Amniotic epithelial cell (primary cell): ENCODE measurements at places on chromosomes 6 and 20.

DNA sequence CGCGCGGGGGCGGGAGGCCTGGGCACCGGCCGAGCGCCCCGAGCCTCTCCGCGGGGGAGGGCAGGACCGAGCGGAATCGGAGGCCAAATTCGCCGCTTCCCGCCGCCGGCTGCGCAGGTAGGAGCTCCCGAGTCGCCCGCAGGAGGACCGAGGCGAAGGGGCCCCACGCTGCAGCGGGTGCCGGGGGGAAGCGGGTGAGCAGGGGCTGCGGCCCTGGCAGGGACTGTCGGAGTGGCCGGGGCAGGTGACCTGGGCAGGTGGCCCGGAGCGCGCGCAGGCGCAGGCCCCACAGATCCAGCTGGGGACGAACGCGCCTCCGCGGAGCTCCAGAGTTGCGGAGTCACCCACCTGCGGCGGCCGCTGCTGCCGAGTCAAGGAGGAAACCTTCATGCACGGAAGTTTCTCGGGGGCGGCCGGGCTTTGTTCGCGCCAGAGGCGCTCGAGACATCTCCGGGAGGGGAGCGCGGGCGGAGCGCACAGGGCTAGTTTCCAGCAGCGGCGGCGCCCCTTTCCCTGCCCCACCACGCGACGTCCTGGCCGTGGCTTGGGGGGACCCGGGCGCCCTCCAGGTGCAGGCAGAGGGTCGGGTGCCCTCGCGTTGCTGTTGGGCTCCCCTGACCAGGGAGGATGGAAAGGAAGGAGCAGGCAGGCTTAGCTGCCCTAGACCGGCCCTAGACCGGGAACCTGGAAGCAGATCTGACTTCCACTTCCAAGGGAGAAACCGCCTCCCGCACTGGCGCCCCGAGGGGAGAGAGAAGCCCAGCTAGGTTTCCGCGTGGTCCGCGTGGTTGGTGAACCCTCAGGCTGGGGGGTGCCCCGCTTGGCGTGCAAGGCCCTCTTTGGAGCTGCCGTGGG lies 590 bp downstream of the SLCO4A1 start:
- DNase-seq, result no peak

GRCh38 chr6:102114402-102114801 lies 720.9 kb downstream of the GRIK2 start:
- DNase-seq, result peak; percentile 30

GRCh38 chr6:44921798-44922197 lies 406.3 kb upstream of the RUNX2 start:
- no peak for DNase-seq

DNA sequence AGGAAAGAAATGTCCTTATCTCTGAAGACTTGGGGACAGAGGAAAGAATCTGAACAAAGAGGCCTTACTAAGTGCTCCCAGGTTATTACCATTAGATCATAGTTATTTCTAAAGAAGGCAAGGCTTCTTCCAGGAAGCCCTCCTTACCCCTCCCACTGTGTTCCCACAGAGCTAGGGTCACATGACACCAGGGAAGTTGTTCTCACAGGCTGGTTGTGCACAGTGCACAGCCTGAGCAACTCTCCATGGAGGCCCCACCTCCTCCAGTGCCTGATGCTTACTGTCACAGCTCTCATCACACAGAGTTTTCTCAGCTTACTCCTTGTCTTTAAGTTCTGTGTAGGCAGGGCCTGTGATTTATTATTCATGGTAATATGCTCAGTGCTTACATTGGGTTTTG lies 68.9 kb upstream of the SCGN start:
- DNase-seq, result no peak

GRCh38 chr6:38503032-38503773 lies 136.5 kb downstream of the BTBD9 start:
- no peak for DNase-seq

- no peak for DNase-seq
Observed at GRCh38 chr6:107434812-107435211, 24.6 kb downstream of the PDSS2 start.

DNA sequence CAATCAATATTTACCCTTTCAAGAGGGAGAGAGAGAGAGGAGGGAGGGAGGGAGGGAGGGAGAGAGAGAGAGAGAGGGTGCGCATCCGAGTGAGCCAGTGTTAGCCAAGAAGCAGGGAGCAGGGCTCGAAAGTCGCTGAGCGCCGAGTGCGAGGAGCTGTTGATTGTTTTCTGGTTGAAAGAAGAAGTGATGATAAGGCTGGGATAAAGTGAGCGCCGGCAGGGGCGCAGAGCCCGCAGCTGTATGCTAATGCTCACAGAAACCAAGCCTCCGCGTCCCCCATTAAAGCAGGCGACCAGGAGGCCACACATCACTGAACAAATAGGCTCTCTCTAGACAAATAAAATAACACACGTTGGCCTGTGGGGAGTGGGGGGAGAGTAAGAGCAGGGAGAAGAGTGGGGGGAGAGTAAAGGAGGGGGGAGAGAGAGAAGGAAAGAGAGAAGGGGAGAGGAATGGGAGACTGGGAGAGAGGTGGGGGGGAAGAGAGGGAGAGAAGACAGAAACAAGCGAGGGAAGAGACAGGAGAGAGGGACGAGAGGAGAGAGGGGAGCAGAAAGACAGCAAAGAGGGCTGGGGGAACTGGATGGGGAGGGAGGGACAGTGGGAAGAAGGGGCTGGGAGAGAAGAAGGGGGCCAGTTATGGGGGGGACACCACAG lies 5.0 kb upstream of the INSM1 start:
- DNase-seq, result no peak

DNA sequence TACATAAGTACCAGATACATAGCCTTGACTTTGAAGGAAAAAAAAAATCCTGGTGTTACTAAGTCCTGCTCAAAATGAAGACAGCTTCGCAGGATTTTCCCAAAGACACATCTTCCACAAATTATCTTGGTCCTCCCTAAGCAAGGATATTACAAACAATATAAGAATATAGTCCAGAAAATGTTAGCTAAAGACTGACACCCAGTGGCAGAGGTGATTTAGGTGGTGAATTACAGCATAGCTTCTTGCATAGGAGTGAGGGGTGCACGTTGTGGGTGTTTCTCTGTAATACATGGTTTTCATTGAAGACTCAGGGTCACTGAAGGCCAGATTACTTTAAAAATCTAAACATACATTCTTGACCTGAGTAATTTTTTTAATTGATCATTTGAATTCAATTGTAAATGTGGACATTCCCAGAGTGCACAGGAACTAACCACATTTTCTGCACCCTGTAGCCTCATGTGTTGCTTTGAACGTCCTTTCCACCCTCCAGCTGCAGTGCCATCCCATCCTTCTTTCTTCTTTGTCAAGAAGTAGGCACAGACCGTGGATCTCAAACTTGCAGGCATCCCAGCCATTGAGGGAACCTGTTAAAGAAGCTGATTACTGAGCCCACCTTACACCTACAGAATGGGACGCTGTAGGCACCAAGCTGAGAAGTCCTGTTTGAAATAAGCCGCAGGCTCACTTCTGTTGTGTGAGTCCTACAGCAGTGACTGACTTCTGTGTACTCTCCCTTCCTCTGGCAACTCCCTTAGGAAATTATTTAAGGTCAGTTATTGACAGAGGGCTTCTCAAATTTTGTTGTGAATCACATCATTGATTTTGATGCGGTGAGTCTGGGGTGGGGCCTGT lies 102.6 kb downstream of the PERP start:
- peak; percentile 34 for DNase-seq

- DNase-seq, result no peak
Observed at GRCh38 chr20:11027224-11027623, 353.4 kb upstream of the JAG1 start.

DNA sequence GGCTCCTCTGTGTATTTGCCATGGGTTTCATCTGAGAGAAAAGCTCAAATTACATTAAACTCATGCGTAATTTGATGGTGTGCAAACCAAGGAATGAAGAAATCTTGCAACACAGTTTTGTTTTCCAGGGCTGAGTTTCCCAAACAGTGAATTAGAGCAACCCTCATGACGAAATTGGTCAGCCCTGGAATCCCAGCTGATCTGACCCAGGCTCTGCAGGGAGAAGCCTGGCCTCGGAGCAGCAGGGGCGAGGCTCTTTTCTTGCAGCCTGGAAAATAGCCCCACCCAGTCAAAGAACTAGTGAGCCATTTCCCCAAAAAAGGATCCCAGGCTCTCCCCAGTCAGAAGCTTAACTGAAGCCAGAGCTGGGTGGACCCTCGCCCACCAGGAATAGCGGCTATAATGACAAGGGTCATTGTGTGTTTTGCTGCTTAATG lies 107.3 kb upstream of the SNX9 start:
- DNase-seq, result peak; percentile 97

DNA sequence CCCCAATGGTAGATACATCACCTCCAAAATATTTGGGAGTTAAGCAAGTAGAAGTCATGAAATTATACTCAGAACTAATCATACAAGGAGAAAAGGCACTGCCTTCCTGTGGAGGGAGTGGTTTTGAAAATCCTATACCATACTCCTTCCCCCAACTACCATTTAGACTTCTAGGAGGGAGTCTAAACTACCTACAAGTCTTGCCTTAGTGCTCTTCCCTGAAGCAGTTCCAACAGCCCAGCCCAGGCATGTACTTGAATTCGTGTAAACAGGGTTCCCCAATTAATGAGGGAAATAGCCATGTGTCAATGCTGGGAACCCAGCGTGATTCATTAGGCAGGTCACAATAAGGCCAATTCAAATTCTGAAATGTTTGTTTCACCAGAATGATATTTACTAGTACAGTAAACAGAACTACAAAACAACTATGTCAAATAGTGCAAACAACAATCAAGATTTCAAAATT lies 39.1 kb upstream of the SGK1 start:
- DNase-seq, result no peak

GRCh38 chr6:126767711-126768110 lies 350.8 kb upstream of the RSPO3 start:
- DNase-seq, result no peak

- peak; percentile 34 for DNase-seq
Observed at GRCh38 chr6:165774903-165775601, 112.0 kb upstream of the PDE10A start.

GRCh38 chr6:44284121-44284520 lies 13.9 kb downstream of the TMEM151B start:
- no peak for DNase-seq

DNA sequence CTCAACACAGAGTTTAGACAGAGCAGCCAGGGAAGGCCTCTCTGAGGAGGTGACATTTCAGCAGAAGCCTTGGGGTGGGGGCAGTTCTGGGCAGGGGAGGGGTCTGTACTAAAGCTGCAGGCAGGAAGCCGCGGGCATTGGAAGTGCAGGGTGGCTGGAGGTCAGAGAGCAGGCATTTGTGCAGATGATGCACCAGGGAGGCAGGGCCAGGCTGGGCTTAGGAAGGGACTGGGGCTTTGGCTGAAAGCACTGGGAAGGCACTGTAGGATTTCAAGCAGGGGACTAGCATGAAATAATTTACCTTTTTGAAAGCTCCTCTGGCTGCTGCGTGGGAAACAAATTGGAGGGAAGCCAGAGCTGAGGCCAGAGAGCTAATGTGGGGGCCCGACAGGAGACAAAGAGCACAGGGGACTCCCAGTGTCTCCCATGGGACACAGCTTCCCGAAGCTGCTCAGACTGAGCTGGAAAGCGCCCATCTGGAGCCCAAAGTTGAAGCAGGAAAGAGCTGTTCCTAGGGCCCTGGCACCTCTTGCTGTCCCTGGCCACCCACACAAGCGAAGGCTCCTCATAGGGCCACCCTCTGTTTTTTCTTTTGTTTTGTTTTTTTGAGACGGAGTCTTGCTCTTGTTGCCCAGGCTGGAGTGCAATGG lies 19.3 kb downstream of the ADA start:
- no peak for DNase-seq

DNA sequence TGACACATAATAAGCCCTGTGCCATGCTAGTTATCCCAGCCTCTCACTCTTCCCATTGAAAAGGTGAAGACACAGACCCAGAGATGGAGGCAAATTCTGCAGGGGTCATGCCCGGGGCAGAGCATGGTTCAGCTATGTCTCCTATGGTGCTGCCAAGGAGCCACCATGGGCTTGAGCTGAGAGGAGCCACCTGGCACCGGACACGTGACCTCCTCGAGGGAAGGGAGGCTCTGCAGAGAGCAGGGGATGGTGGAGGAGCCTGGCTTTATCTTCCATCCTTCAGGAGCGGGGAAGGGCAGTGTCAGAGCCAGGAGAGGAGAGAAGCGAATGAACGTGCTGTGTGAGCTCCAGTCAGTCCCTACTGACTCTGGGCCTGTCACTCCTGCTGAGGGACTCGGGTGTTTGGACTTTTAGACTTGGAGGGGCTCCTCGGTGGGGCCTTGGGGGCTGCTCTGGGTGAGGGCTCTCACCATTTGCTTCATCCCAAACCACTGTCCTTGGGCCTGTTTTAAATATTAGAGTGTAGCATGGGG lies 11.1 kb upstream of the CCN5 start:
- no peak for DNase-seq

DNA sequence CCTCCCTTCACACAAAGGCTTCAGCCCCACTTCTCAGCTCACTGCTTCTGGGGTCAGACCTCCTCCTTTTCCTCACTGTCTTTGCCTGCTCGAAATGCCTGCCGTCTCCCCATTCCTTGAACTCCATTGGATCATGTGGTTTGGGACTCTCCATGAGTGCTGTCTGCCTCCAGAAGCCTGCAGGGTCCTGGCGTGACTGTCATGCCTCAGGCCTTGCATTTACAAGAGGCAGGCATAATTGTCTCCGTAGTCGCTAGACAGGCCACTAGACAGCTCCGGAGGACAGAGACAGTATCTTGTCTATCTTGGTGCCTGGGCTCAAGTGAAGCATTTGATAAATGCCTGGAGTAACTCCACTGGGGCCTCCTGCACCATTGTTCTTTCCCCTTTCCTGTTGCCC lies 15.3 kb downstream of the PNLDC1 start:
- no peak for DNase-seq

DNA sequence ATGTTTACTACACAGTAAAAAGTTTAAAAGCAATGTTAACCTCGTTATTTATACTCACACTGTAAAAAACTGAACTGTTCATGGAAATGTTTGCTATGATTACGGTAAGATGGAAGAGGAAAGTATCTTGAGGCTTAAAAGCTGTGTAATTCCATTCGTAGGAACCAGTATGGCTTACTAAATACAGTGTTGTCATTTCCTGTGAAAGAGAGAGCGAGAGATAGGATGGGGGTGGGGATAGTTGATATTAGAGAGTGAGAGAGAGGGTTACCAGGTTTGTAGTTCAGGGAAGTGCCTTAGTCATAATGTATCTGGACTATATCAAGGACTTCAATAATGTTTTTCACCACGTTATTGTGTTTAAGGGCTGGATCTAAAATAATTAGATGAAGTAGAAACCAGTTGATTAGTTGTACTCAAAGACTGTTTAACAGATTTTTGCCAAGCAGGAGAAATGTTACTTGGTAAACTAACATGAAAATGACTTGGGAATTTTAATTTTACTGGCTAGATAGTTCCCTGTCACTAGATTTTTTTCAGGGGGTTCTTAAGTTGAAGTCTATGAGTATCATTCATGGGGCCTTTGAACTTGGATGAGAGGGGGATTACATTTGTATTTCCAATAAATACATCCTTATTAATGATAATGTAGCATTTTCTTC lies 30.4 kb downstream of the AFDN start:
- peak; percentile 96 for DNase-seq

DNA sequence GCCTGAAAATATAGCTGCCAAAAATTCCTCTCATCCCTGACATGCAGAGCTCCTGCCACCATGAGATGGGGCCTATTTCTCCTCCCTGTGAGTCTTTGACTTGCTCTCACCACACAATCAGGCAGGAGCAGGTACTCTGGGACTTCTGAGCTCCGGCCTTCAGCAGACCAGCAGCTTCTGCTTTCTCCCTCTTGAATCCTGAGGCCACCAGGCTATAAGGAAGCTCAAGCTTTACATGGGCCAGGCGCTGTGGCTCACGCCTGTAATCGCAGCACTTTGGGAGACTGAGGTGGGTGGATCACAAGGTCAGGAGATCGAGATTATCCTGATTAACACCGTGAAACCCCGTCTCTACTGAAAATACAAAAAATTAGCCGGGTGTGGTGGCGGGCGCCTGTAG lies 238.7 kb upstream of the RREB1 start:
- no peak for DNase-seq

GRCh38 chr20:33811776-33812151 lies 616 bp downstream of the CHMP4B start:
- DNase-seq, result no peak
